CD4-positive, alpha-beta T cell treated with Interferon alpha-2 for 1 hour (primary cell): ENCODE measurements at places on chromosomes 13 and 19.

DNA sequence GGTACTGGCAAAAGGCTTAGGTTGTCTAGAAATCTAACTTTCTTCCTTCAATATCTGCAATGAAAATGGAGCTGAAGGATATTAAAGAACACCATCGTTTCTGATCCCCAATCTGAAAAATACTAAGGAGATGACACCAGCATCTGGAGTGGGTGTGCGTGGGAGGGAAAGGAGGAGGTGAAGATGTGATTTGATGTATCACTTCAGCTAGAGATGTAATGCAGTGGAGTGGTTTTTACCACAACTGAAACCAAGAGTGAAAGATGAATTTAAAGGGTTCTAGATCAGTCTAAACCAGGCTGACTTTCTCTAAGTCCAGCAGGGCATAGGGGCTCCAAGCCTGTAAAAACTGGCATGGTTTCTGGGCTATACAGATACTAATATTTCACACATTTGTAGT, 148.4 kb downstream of the AKAP11 start:
- no peak for DNase-seq

DNA sequence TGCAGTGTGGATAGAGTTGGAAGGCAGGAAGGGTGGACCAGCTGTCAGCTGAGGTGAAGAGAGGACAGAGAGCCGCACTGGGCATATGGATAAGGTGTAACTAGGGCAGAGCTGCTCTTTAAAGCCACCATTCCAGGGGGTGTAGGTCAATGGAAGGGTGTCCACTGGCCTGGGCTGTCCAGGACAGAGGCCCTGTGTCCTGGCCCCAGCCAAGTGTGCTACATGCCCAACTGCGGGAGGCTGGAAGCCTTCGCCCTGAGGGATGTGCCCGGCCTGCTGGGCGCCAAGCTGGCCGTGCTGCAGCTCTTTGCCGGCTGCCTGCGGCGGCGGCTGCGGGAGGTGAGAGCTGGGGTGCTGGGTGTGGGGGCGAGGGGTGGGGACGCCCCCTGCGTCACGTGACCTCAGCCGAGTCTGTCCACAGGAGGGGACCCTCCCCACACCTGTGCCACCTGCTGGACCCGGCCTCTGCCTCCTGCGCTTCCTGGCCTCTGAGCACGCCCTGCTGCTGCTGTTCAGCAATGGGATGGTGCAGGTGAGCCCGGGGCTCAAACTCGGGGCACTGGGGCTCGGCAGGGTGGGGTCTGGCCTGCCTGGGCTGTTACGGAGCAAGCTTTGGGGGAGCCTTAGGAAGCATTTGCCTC, 9.8 kb downstream of the PLK5 start:
- DNase-seq: no peak

DNA sequence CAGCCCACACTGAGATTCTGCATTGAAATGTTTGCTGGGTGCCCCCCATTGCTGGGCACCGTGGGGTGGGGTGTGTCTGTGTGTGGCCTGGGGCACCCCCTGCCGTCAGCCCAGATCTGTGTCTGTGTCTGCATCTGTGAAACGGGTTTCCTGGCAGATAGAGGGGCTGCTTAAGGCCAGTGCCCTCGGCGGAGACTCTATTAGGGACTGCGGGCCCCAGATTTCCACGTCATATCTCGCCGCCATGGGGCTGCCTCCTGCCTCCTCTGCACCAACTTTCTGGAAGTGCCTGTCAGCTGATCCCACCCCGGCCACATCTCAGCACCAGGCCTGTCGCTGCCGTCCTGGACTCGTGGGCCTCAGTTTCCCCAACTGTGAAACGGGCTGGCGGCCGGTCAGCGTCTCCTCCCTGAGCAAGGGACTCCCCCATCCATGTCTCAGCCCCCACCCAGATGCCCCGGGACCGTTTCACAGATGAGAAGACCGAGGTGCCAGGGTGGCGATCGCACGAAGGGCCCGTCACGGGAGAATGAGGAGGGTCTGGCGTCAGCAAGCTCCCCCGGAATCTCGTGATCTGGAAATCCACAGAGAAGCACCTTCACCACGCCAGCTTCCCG, 21.4 kb downstream of the ARID3A start:
- no peak for DNase-seq

GRCh38 chr13:86541461-86541860, 742.2 kb upstream of the SLITRK6 start:
- no peak for DNase-seq

DNA sequence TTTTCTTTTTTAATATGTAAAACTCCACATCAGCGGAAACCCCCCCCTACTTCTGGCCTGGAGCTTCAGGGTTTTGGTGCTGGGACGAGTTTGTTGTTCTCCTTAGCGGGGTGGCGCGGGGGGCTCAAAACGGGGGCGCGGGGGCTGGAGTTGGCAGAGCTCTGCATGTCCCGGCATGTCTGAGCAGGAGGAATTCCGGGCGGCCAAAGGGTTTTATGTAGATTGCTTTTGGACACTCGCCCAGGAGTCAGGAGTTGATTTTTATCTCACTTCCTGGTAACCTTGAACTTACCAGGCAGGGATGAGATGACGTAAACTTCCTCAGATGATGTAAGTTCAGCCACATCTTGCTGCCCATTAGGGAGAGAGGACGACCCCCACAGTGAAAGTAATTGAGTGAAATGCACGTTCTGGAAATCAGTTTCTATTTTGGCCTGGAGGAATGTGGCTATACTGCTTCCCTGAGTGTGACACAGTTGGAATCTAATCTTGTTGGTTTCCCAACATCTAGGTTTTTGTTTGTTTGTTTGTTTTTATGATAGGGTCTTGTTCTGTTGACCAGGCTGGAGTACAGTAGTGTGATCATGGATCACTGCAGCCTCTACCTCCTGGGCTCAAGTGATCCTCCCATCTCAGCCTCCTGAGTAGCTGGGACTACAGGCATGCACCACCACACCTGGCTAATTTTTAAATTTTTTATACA, 21.0 kb upstream of the GDF15 start:
- no peak for DNase-seq
